Posterior vena cava (tissue), 2 donors: ENCODE measurements at places on chromosomes 4 and X. TPM values are rescaled to one million over a fixed set of nuclear protein-coding genes. Genes with fewer than 3 reads are reported as not detected.

Gene ADAM29
- not detected for total RNA-seq

Gene ERCC6L
- total RNA-seq = 0.05 TPM

Gene CCDC110
- 3.5 TPM for total RNA-seq

Gene EDA2R
- 3.2 TPM for total RNA-seq

Gene SPANXN3
- total RNA-seq = not detected

Gene EBP
- total RNA-seq = 15.0 TPM

Gene TLR2
- total RNA-seq = 39.8 TPM

Gene IL21
- total RNA-seq = not detected

Gene CENPVL1
- total RNA-seq = not detected

Gene ODAPH
- not detected for total RNA-seq

Gene PDE6B
- 1.4 TPM for total RNA-seq

Gene ETDB
- total RNA-seq = not detected

Gene RNF175
- total RNA-seq = 0.52 TPM
